ENCODE measurements at places on chromosomes 7 and 10. TPM values are rescaled to one million over a fixed set of nuclear protein-coding genes. Genes with fewer than 3 reads are reported as not detected.

Gene SLC39A12
- total RNA-seq, result not detected

Gene GRM8
- 3.9 TPM for total RNA-seq

DNA sequence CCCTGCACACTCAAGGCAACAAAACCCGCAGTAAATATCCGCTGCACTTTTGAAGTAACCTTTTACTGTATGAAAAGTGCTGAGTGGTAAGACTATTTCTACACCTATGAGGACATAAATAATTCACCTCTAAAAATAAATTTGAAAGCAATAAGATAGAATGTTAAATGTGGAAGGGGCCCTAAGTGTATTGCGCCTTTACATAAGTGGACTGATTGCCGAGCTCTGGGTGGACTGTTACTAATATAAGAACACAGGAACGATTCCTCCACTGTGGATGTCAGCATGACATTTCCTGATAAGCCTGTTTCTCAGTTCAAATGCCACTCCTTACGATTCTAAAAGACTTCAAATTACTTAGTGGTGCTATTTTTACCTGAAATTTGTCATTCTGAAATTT lies 192.0 kb upstream of the PTN start:
- no peak for DNase-seq

- no peak for DNase-seq
These were observed 34.2 kb downstream of the C10orf67 start for GRCh38 chr10:23310404-23310803.

GRCh38 chr10:122999347-122999746 lies 9.2 kb downstream of the IKZF5 start:
- no peak for DNase-seq

DNA sequence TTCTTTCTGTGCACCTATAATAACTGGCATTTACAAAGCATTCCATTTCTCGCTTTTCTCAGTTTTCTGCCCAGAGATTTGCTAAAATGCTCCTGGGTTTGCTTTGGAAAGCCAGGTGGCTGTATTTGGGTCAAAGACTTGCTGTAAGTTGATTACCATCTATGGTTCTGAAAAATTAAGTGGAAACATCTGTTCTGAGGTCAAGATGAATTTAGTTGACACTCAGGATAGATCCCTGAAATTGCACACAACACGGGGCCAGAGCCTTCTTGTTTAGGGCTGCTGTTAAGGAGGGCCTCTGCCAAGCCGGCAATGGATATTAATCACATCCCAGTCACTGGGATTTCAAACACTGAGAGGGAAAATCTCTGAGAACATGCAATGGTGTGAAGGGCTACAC lies 111.6 kb upstream of the GLI3 start:
- DNase-seq, result peak; percentile 30

Gene LIPK
- not detected for total RNA-seq

- DNase-seq, result no peak
These were observed 6.0 kb upstream of the LMBR1 start for GRCh38 chr7:156898938-156899337.

Gene C7orf33
- not detected for total RNA-seq

DNA sequence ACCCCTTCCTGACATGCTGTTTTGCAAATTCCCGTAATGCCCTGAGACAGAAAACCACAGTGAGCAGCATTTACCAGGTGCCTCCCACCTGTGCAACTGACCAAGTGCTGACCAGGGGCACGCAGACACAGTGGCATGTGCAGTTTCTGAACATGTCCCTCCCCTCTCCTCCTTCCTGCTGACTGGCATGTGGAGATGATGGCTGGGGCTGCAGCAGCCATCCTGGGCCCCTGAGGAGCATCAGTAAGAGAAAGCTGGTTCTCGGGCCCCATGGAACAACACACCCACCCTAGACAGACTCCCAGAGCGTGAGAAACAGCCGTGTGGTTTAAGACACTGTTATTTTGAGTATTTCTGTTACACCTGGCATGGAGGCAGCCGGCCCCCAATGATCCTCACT lies 66.2 kb upstream of the PDGFA start:
- DNase-seq, result no peak

DNA sequence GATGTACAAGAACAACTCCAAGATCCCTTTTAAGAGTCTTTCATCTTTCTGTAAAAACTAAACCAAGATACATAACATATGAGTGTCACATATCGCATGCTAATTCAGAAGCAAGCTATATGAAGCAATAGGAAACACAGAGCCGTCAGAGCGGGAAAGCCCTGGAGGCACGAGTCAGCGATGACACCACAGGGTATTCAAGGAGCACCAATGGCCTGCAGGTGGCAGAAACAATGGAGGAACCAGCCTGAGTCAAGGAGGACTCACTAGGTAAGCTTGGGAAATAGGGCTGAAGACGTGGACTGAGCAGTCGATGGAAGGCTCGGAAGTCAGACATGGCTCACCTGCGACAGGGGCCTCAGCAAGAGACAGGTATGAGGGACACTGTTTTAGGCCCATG lies 214.4 kb downstream of the FAM107B start:
- DNase-seq, result no peak

- DNase-seq, result no peak
These were observed 48.0 kb upstream of the SP8 start for GRCh38 chr7:20834656-20835055.

DNA sequence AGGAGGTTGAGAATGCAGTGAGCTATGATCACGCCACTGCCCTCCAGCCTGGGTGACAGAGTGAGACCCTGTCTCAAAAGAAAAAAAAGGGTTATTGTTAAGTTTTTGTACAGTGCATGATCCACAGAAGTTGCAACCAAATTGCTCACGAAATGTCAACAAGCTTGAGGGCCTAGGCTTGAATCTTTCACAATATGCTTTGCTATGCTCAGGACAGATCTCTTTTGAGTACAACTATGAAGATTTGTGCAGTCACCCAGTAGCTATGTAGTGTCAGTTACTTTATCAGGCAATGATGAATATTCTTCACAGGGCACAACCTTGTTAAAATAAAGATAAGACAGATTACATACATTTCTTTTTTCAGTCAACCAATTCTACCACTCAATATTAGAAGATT lies 109.2 kb downstream of the PRTFDC1 start:
- DNase-seq, result no peak

Gene SRRM3
- 6.9 TPM for total RNA-seq

Gene BUD31
- 45.3 TPM for total RNA-seq

GRCh38 chr7:158975526-158976467 lies 119.4 kb downstream of the DYNC2I1 start:
- DNase-seq, result no peak

GRCh38 chr7:106598663-106599342 lies 62.2 kb downstream of the CCDC71L start:
- DNase-seq, result peak; percentile 27

Gene SEC61A2
- 3.8 TPM for total RNA-seq

DNA sequence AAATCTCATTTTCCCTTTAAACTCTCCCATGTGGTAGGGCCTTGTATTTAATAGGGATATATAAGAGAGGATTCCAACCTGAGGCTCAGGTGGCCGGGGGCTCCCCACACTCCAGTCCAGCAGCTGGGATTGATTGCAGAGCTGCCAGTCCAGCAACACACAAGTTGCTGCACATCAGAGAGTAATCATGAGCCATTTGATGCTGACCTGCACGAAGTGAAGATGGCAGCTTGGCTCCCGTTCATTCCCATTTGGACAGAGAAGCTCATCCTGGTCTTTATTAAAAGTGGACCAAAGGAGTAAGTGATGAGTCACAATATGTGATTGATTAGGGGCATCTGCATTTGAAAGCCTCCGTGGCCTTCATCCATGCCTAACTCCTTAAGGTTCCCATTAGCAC lies 202.4 kb downstream of the PLXNA4 start:
- no peak for DNase-seq

- no peak for DNase-seq
These were observed 75.0 kb upstream of the ANK3 start for GRCh38 chr10:60464659-60465058.

Data from uterus (tissue), 4 donors.